ENCODE measurements at places on chromosomes 16 and 17. TPM values are rescaled to one million over a fixed set of nuclear protein-coding genes. Genes with fewer than 3 reads are reported as not detected.

DNA sequence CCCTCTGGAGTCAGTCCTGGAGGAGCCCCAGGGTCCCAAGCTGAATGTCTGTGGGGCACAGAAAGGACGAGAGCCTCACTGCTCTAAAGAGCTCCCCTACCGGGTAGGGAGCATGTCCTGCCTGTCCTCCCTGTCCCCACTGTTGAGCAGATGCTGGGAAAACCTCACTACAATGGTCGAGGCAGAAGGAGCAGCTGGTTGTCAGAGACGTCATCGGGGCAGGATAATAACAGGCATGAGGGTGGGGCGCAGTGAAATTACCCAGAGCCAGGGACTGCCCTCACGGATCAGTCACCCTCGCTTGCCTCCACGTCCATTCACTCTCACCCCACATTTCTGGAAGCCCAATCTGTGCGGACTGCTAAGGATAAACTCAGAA lies 538 bp downstream of the TM4SF5 start:
- no peak overlapping the region for H3K4me3 ChIP-seq
- no peaks in the 10 kb centered on the region for H3K4me1 ChIP-seq
- no peak overlapping the region for H3K27ac ChIP-seq
- no peaks in the 10 kb centered on the region for H3K36me3 ChIP-seq
- no peaks in the 10 kb centered on the region for H3K27me3 ChIP-seq

- peak; percentile 63 for DNase-seq
- H3K4me1 ChIP-seq = no peaks in the 10 kb centered on the region
- H3K27me3 ChIP-seq = no peaks in the 10 kb centered on the region
- H3K4me3 ChIP-seq = no peak overlapping the region
These were observed 93.5 kb downstream of the NXN start for GRCh38 chr17:885971-886571.

- DNase-seq = no peak
- H3K27ac ChIP-seq = no peak overlapping the region
- H3K4me3 ChIP-seq = no peak overlapping the region
- no peaks in the 10 kb centered on the region for H3K27me3 ChIP-seq
- H3K36me3 ChIP-seq = no peaks in the 10 kb centered on the region
These were observed 10.9 kb upstream of the MEIOC start for GRCh38 chr17:44645341-44645740.

DNA sequence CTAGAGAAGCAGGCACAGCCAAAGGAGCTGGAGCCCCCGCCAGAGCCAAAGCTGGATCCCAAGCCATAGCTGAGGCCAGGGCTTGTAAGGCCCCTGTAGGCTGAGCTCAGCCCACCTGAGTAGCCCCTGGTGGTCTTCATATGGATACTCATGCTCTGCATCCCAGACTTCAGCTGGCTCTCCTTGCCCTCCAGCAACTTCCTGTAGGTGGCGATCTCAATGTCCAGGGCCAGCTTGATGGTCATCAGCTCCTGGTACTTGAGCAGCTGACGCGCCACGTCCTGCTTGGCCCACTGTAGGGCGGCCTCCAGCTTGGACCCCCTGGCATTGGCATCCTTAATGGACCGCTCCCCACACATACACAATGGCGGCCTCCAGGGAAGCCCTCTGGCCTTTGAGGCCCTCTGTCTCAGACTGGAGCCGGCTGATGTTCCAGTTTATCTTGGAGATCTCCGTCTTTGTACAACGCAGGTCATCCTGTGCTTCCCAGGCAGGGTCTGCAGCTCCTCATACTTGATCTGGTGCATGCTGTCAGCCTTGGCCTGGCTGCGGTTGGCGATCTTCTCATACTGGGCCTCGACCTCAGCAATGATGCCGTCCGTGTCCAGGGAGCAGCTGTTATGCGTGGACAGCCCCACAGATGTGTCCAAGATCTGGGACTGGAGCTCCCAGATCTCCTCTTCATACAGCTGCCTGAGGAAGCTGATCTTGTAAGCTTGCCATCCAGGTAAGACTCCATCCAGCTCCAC lies 28.9 kb downstream of the IKZF3 start:
- H3K4me1 ChIP-seq = no peaks in the 10 kb centered on the region
- no peak overlapping the region for H3K27ac ChIP-seq
- H3K27me3 ChIP-seq = no peaks in the 10 kb centered on the region
- DNase-seq = no peak
- H3K36me3 ChIP-seq = no peaks in the 10 kb centered on the region

DNA sequence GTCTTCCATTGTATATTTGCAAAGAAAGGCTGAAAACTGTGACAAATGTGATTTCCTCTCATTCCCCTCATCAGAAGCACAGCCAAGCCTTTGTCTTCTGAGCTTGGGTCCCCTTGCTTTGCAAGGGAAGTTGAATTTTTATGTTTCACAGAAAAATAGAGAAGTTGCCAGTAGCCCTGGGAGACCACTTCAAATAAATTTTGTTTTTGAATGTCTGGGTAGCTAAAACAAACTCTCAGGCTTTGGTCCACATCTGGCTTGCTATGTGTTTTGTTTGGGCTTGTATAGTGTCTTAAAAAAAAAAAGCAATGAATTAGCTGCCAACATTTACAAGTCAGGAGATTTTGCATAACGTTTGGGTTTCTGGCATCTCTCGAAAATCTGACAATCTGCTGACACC lies 24.1 kb downstream of the PIK3R6 start:
- H3K27ac ChIP-seq = no peak overlapping the region
- H3K27me3 ChIP-seq = no peaks in the 10 kb centered on the region
- H3K36me3 ChIP-seq = no peaks in the 10 kb centered on the region
- H3K4me1 ChIP-seq = no peaks in the 10 kb centered on the region
- DNase-seq = no peak

Gene CDH5
- total RNA-seq = 52.8 TPM

Gene TMEM132E
- total RNA-seq = under 0.01 TPM

- H3K4me3 ChIP-seq = no peak overlapping the region
- H3K4me1 ChIP-seq = no peaks in the 10 kb centered on the region
- H3K36me3 ChIP-seq = no peaks in the 10 kb centered on the region
- no peak for DNase-seq
- no peaks in the 10 kb centered on the region for H3K27me3 ChIP-seq
- H3K27ac ChIP-seq = no peak overlapping the region
These were observed 17.7 kb downstream of the CDIP1 start for GRCh38 chr16:4520913-4521312.

DNA sequence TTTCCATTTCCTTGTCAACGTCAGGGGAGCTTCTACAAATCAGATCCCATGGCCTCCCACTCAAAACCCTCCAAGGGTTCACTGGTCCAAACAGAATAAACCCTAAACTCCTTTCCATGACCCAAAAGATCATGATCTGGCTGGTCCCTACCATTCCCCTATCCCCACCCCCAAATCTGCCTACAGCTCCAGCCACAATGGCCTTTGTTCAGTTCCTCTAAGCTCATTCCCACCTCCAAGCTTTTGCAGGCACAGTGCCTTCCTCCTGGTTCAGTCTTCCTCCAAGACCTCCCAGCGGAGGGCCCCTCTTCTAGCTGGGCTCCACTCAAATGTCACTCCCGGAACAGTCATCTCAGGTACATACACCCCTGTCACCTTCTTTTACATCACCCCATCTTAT lies 2.0 kb downstream of the GPRC5B start:
- no peaks in the 10 kb centered on the region for H3K4me1 ChIP-seq
- peak overlapping the region; percentile 80 for H3K27ac ChIP-seq
- no peak for DNase-seq
- H3K4me3 ChIP-seq = peak overlapping the region; percentile 82
- no peaks in the 10 kb centered on the region for H3K36me3 ChIP-seq

DNA sequence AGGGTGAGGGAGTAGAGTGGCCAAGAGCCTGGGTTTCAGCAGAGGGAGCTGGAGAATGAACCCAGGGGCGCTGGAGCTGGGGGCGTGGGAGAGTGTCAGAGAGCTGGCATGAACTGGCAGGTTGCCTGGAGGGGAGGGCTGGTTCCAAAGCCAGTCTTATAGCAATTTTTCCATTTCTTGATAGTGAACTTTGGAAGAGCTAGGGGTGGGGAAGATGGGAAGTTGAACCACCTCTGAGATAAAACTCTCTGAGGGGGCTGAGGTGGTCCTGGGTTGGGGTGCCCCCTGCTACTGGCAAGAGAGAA lies 36.9 kb downstream of the ADGRG5 start:
- H3K4me1 ChIP-seq = no peaks in the 10 kb centered on the region
- H3K4me3 ChIP-seq = no peak overlapping the region
- DNase-seq = no peak
- no peaks in the 10 kb centered on the region for H3K27me3 ChIP-seq
- no peak overlapping the region for H3K27ac ChIP-seq

GRCh38 chr16:57127836-57128235 lies 35.5 kb downstream of the CPNE2 start:
- no peaks in the 10 kb centered on the region for H3K36me3 ChIP-seq
- H3K27ac ChIP-seq = no peak overlapping the region

GRCh38 chr16:78365366-78365765 lies 265.9 kb downstream of the WWOX start:
- DNase-seq = no peak
- no peaks in the 10 kb centered on the region for H3K4me1 ChIP-seq
- H3K27ac ChIP-seq = no peak overlapping the region
- no peak overlapping the region for H3K4me3 ChIP-seq
- H3K27me3 ChIP-seq = no peaks in the 10 kb centered on the region
- no peaks in the 10 kb centered on the region for H3K36me3 ChIP-seq

GRCh38 chr16:30149250-30149930 lies 26.4 kb upstream of the MAPK3 start:
- H3K4me3 ChIP-seq = no peak overlapping the region
- no peaks in the 10 kb centered on the region for H3K4me1 ChIP-seq
- no peaks in the 10 kb centered on the region for H3K27me3 ChIP-seq
- DNase-seq = no peak

DNA sequence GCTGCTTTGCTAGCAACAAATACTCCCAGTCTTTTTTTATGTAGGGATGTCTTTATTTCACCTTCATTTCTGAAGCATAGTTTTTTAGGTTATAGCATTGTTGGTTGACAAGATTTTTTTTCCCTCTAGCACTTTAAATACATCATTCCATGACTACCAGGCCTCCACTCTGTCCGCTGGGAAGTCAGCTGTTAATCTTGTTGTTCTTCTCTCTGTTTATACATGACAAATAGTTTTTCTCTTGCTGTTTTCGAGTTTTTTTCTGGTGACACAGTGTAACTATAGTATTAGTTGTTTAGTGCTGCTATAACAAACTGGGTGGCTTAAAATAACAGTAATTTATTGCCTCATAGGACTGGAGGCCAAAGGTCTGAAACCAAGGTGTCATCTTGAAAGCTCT lies 205.5 kb upstream of the CNTNAP4 start:
- H3K27ac ChIP-seq = no peak overlapping the region
- H3K27me3 ChIP-seq = no peaks in the 10 kb centered on the region
- no peaks in the 10 kb centered on the region for H3K36me3 ChIP-seq
- no peaks in the 10 kb centered on the region for H3K4me1 ChIP-seq
- no peak for DNase-seq
- H3K4me3 ChIP-seq = no peak overlapping the region

Gene SPATA32
- not detected for total RNA-seq

- no peaks in the 10 kb centered on the region for H3K36me3 ChIP-seq
- H3K4me1 ChIP-seq = no peaks in the 10 kb centered on the region
- peak overlapping the region; percentile 87 for H3K27ac ChIP-seq
- no peak for DNase-seq
These were observed 1.3 kb downstream of the SERPINF1 start for GRCh38 chr17:1762901-1763898.

DNA sequence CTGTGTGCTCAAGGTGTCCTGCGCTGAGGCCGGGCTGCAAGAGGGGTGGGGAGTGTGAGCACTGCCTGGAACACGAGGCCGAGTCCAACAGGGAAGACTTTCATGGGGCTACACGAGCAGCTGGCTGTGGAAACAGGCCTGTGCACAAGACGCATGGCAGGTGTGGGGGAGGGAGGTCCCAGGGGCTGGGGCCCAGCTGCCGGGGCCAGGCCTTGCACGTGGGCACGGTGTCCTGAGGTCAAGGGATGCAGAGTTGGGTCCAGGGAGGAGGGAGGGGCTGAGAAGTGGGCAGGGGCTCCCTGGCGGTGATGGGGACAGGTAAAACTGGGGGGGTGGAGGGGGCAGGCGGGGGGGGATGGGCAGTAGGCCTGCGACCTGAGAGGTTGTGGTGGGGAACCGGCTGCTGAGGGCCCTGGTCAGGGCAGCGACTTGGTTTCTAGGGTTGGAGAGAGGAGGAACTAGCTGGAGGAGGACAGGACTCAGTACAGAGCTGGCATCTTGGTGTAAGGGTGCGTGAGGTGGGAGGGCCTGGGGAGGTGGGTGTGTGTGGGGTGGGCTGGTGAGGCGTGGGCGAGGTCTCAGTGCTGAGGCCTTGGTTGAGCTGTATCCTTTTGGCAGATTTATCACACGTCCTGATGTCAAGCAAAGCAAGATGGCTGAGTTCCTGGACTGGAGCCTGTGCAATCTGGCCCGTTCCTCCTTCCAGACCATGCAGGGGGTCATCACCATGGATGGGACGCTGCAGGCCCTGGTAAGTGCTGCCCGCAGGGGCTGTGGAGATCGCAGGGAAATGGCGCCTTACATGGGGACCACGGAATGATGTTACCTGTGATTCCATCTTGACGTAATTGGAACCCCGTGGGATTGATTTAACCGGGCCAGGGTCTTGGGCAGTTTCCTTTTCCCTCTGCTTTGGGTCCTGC lies 29.4 kb downstream of the TBCD start:
- H3K27ac ChIP-seq = no peak overlapping the region
- H3K4me3 ChIP-seq = no peak overlapping the region
- no peaks in the 10 kb centered on the region for H3K4me1 ChIP-seq
- H3K36me3 ChIP-seq = no peaks in the 10 kb centered on the region
- H3K27me3 ChIP-seq = no peaks in the 10 kb centered on the region

DNA sequence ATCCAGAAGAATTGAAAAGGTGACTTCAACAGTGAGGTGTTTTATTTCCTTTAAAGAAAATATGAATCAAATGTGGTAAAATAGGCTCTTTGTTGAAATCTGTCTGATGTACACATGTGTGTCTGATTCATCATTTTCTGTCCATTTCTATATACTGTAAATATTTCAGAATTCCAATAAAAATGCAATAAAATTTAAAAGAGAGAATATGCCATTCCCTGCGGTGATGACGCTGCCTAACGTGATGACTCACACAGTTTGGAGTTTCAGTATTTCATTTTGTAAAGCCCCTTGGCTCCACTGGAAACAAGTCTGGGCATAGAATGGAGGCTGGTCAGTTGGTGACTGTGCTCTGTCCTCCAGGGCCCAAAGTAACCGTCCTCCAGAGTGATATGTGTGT lies 482.5 kb upstream of the CDH5 start:
- H3K27ac ChIP-seq = no peak overlapping the region
- no peaks in the 10 kb centered on the region for H3K27me3 ChIP-seq
- no peak for DNase-seq

Gene CCL17
- not detected for total RNA-seq

DNA sequence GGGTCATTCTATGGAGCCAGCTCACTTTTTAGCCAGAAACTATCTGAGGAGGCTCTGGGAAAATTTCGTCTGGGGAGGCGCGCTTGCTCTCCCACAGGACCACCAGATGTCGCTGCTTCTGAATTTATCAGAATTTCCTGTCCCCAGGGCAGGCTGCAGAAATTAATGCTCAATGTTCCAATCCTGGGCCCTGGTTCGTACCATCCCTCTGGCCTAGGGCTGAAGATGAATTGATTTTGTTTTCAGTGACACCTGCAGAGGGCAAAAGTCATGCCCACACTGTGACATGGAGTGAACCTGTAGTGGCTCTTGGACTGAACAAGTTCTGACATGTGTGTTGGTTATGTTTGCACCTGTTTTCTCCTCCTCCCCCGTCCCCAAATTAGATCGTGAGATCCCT lies 482.6 kb downstream of the NPIPA7 start:
- no peaks in the 10 kb centered on the region for H3K4me1 ChIP-seq
- H3K4me3 ChIP-seq = no peak overlapping the region
- DNase-seq = peak; percentile 18
- no peak overlapping the region for H3K27ac ChIP-seq
- no peaks in the 10 kb centered on the region for H3K27me3 ChIP-seq

GRCh38 chr16:28193530-28194423 lies 18.0 kb downstream of the XPO6 start:
- no peak overlapping the region for H3K4me3 ChIP-seq
- no peaks in the 10 kb centered on the region for H3K4me1 ChIP-seq
- DNase-seq = no peak
- peak overlapping the region; percentile 27 for H3K27ac ChIP-seq
